ENCODE measurements at places on chromosomes 16 and 17. TPM values are rescaled to one million over a fixed set of nuclear protein-coding genes. Genes with fewer than 3 reads are reported as not detected.
A peak's percentile ranks its signal among the peaks of the same experiment; 100 is the strongest.

- H3K4me1 ChIP-seq, result no peaks in the 10 kb centered on the region
- no peak for DNase-seq
- no peak overlapping the region for H3K4me3 ChIP-seq
- H3K27ac ChIP-seq, result no peak overlapping the region
- no peaks in the 10 kb centered on the region for H3K36me3 ChIP-seq
- H3K27me3 ChIP-seq, result peaks cover 4% of the 10 kb centered on the region
Observed at GRCh38 chr17:40902498-40902897, 17.5 kb upstream of the KRT20 start.

- no peaks in the 10 kb centered on the region for H3K36me3 ChIP-seq
- no peaks in the 10 kb centered on the region for H3K4me1 ChIP-seq
- peak; percentile 76 for DNase-seq
Observed at GRCh38 chr17:10844621-10845387, 6.9 kb upstream of the PIRT start.

GRCh38 chr17:61943117-61943516, 15.3 kb upstream of the INTS2 start:
- no peaks in the 10 kb centered on the region for H3K27me3 ChIP-seq
- no peak overlapping the region for H3K27ac ChIP-seq
- H3K36me3 ChIP-seq, result peaks cover 15% of the 10 kb centered on the region
- DNase-seq, result no peak
- no peaks in the 10 kb centered on the region for H3K4me1 ChIP-seq
- H3K4me3 ChIP-seq, result no peak overlapping the region

The MMP2 gene
- total RNA-seq, result not detected

- H3K4me1 ChIP-seq, result no peaks in the 10 kb centered on the region
- no peaks in the 10 kb centered on the region for H3K27me3 ChIP-seq
- DNase-seq, result no peak
- H3K36me3 ChIP-seq, result no peaks in the 10 kb centered on the region
- H3K27ac ChIP-seq, result no peak overlapping the region
Observed at GRCh38 chr16:12296991-12297390, 320.5 kb downstream of the SNX29 start.

GRCh38 chr17:57589151-57590034, 155.7 kb downstream of the CCDC182 start:
- H3K4me1 ChIP-seq, result no peaks in the 10 kb centered on the region
- H3K27ac ChIP-seq, result no peak overlapping the region
- no peak overlapping the region for H3K4me3 ChIP-seq
- H3K27me3 ChIP-seq, result no peaks in the 10 kb centered on the region

The RNF43 gene
- 1.2 TPM for total RNA-seq

The SGCA gene
- not detected for total RNA-seq

The ALOX12B gene
- 1.3 TPM for total RNA-seq

DNA sequence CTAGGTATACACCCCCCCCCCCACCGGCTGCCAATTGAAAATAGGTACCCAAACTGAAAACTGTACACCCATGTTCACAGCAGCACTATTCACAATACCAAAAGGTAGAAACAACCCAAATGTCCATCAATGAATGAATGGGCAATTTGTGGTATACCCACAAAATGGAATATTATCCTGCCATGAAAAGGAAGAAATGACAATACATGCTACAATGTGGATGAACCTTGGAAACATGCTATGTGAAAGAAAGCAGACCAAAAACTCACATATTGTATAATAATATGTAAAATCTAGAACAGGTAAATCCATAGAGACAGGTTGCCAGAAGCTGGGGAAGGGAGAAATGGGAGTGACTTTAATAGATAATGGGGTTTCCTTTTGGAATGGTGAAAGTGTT, 417.5 kb downstream of the UTP18 start:
- H3K4me3 ChIP-seq, result no peak overlapping the region
- H3K4me1 ChIP-seq, result no peaks in the 10 kb centered on the region
- no peak overlapping the region for H3K27ac ChIP-seq
- no peaks in the 10 kb centered on the region for H3K27me3 ChIP-seq

The STAT3 gene
- 148 TPM for total RNA-seq

- no peaks in the 10 kb centered on the region for H3K27me3 ChIP-seq
- H3K27ac ChIP-seq, result no peak overlapping the region
- no peaks in the 10 kb centered on the region for H3K36me3 ChIP-seq
- no peak overlapping the region for H3K4me3 ChIP-seq
- H3K4me1 ChIP-seq, result no peaks in the 10 kb centered on the region
Observed at GRCh38 chr17:38632334-38632733, 26.6 kb upstream of the SRCIN1 start.

DNA sequence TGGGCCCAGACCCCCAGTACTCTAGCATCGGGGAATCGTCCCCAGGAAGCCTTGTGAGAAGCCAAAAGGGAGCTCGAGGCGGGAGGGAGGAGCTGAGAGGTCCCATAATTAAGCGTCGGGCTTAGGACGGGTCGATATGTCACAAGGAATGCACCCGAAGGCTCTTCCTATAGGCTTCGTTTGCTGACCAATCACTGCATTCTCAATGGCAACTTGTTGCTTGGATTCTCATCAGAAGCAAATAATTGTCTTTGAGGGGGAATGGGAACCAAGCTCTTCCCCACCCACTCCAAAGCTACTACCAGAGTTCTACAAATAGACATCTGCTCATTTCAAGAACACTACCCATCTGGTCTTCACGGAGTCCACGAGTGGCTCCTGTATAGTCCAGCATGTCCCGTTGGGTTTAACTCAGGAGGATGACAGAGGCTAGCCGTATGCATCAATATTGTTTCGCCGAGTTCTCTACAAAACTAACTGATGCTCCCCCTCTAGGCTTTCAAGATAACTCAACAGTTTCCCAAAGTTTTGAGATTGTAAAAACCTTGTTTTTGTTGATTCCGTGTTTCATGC, 628 bp upstream of the BLMH start:
- peaks cover 4% of the 10 kb centered on the region for H3K36me3 ChIP-seq
- DNase-seq, result no peak
- peak overlapping the region; percentile 74 for H3K4me3 ChIP-seq
- H3K27me3 ChIP-seq, result no peaks in the 10 kb centered on the region
- H3K27ac ChIP-seq, result peak overlapping the region; percentile 51

GRCh38 chr17:47404006-47404405, 80.3 kb downstream of the EFCAB13 start:
- no peaks in the 10 kb centered on the region for H3K36me3 ChIP-seq
- H3K27ac ChIP-seq, result no peak overlapping the region
- H3K27me3 ChIP-seq, result no peaks in the 10 kb centered on the region
- H3K4me1 ChIP-seq, result no peaks in the 10 kb centered on the region
- DNase-seq, result no peak
- H3K4me3 ChIP-seq, result no peak overlapping the region

- DNase-seq, result no peak
- H3K4me3 ChIP-seq, result no peak overlapping the region
- peaks cover 31% of the 10 kb centered on the region for H3K4me1 ChIP-seq
- H3K27me3 ChIP-seq, result no peaks in the 10 kb centered on the region
Observed at GRCh38 chr17:4557626-4558346, 2.6 kb downstream of the GGT6 start.

GRCh38 chr17:31226373-31226772, 70.7 kb downstream of the OMG start:
- H3K36me3 ChIP-seq, result no peaks in the 10 kb centered on the region
- H3K4me3 ChIP-seq, result no peak overlapping the region
- no peaks in the 10 kb centered on the region for H3K27me3 ChIP-seq
- no peak for DNase-seq
- H3K27ac ChIP-seq, result no peak overlapping the region

DNA sequence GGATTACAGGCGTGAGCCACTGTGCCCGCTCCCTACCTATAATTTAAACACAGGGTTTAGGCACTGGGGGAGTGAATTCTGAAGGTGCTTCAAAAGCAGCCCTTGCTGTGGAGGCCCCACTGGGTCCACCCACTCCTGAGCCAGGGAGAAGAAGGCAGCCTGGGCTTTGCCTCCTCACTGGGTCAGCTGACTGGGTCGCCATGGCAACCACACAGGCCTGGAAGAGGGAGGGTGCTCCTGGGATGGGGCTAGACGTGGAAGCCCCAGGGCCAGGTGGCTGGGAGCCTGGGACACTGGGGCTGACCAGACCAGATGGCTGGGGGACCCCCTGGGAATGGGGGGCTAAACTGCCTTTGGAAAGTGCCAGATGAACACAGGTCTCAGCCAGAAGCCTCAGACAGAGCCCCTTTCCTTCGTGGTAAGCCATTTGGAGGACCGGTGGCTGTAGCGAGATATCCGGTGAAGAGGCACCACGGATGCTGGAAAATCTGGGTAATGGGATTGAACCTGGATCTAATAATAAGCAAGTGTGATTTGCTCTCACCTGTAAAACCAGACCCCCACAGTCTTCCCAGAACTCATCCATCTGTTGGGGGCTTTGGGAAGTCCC, 32.9 kb downstream of the TRARG1 start:
- no peaks in the 10 kb centered on the region for H3K27me3 ChIP-seq
- H3K4me3 ChIP-seq, result no peak overlapping the region
- no peak for DNase-seq
- no peaks in the 10 kb centered on the region for H3K36me3 ChIP-seq

DNA sequence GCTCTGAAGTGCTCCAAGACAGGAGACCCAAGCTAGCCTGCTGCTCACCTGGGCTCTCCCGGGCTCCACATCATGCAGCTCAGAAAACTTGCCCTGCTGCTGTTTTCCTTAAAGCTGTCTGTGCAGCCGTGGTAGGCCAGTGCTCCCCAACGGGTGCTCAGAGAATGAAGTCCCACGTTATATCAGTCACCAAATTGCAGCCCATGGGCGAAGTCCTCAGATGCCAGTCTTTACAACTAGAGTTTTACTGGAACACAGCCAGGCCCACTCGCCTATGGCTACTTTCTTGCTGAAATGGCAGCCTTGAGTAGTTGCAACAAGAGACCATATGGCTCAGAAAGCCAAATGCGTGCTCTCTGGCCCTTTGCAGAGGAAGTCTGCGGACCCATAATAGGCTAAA, 6.3 kb downstream of the CREBBP start:
- no peak for DNase-seq
- no peaks in the 10 kb centered on the region for H3K27me3 ChIP-seq
- H3K4me3 ChIP-seq, result no peak overlapping the region
- no peak overlapping the region for H3K27ac ChIP-seq
- H3K4me1 ChIP-seq, result peaks cover 100% of the 10 kb centered on the region

- H3K36me3 ChIP-seq, result no peaks in the 10 kb centered on the region
- no peaks in the 10 kb centered on the region for H3K27me3 ChIP-seq
- DNase-seq, result no peak
- no peaks in the 10 kb centered on the region for H3K4me1 ChIP-seq
Observed at GRCh38 chr17:54793271-54793670, 107.4 kb upstream of the TOM1L1 start.

DNA sequence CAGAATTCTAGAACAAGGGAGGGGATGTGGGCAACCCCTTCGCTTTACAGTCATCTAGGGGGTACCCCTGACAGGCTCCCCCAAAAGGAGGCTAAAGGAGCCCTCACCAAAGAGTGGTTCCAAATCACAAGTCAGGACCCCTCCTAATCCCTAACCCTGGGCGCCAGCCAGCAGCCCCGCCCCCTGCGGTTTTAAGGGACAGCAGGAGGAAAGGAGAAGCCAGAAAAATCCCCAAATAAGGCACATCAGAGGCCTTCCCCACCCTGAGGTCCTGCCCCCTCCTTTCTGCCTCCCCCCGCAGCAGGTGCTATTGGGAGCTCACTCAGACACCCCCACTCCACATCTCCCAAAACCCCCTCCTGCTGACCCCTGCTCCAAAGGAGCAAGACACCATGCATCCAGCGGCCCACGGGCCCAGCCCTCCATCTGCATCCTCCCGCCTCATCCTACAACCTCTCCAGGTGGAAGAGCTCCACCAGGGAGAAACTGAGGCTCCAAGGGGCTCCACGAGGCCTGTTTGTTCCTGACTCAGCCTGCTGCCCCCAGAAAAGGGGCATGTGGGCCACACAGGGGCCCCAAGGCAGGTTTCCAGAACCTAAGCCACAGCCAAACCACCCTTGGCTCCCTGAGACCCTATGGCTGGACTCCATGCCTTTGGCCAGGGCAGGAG, 93.5 kb downstream of the GOSR1 start:
- no peak overlapping the region for H3K4me3 ChIP-seq
- no peak overlapping the region for H3K27ac ChIP-seq
- no peaks in the 10 kb centered on the region for H3K4me1 ChIP-seq
- DNase-seq, result no peak
- H3K36me3 ChIP-seq, result no peaks in the 10 kb centered on the region
- no peaks in the 10 kb centered on the region for H3K27me3 ChIP-seq

The UBTF gene
- 186 TPM for total RNA-seq

DNA sequence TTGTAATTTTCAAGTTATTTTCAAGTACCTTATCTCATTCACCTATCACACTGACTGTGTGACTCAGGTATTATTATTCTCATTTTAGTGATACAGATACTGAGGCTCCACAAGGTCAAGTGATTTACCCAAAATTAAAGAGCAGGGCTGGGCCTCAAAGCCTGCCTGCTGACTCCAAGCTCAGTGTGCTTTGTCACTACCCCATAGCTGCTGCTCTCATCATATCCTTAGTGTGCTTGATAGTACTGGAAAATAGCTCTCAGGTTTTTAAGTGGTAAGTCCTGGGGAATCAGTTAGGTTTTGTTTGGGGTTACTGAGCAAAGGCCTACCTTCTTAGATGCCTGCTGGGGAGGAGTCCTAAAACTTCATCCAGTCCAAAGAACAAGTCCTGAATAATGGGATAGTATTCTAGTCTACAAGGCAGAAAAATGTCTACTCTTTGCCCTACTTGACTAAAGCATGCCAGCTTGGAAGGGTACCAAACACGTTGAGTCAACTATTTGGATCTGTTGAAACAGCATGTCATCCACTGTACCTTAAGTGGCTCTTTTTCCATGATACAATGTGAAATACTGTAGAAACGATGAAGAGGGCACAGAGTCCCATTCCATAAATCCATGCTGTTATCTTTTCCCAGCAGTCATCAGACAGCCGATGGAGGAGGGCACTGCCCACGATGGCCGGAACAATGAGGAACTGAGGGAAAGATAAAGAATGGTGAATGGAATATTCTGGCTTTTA, 10.7 kb downstream of the MMD start:
- H3K4me1 ChIP-seq, result no peaks in the 10 kb centered on the region
- H3K27me3 ChIP-seq, result no peaks in the 10 kb centered on the region
- no peak for DNase-seq

DNA sequence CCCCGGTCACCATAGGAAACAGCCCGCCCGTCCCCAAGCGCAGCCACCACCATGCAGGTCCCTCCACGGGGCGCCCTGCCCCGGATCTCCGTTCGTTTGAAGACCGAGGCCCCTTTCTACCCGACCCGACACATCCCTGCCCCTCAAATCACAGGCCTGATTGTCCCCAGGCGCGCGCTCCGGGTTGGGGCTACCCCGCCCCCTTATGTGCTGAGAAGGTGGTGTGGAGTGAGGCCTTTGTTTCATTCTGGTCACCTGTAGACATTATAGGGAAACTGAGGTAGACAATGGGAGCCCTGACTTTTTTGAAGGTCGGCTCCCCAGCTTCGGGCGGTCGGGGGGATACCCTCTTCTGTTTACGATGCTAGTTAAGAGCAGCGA, 763 bp upstream of the ACTG1 start:
- peak overlapping the region; percentile 71 for H3K4me3 ChIP-seq
- peak overlapping the region; percentile 67 for H3K27ac ChIP-seq
- peaks cover 33% of the 10 kb centered on the region for H3K36me3 ChIP-seq
- peaks cover 42% of the 10 kb centered on the region for H3K4me1 ChIP-seq

The PSMD11 gene
- total RNA-seq, result 187 TPM

Measured in CD8-positive, alpha-beta memory T cell (primary cell).